Inflammatory macrophage treated with lipopolysaccharide for 1 hour (primary cell): ENCODE measurements at places on chromosomes 6 and 20.

- DNase-seq: no peak
Observed at GRCh38 chr20:40604416-40604815, 84.6 kb downstream of the MAFB start.

DNA sequence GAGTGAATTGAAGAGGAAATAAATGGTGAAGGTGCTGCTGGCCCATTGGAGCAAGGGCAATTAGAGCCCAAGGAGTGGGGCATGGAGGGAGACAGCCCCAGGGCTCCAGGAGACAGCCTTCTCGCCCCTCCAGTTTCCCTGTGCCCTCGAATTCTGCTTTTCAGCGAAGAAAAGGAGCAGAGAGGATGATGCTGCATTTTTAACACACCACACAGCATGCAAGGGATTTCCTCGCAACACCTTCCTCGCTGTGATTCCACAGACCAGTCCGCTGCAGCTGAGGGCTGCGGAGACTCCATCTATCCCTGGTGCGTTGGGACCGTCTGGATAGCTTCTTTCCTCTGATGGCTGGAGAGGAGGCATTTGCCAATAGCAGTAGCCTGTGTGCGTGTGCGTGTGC is 41.7 kb downstream of the PTCHD4 start:
- DNase-seq: no peak

GRCh38 chr6:110881546-110882273 is 7.1 kb downstream of the AMD1 start:
- DNase-seq: no peak

DNA sequence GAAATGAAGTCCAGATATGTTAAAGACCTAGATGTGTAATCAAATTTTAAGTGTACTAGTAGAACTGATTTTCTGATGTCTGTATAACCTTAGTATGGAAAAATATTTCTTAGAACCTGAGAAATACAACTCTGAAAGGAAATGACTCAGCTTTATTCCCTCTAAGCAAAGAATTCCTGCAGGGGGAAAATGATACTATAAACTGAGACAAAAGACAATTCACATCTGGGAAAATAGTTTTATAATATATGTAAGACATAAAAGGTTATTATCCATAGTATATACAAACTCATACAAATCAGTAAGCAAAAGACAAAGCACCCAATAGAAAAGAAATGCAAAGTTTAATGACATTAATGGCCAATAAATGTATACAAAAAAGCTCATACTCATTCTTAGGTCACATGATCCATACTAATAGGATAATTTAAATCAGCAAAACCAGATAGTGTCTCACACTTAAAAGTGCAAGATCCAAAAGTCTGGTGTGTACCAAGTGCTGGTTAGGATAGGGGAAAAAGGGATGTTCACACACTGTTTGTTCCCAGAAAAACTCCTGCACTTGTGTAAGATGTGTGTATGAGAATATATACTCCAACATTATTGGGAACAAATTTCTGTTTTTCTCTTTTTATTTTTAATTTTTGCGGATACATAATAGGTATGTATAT is 22.6 kb downstream of the RNF217 start:
- DNase-seq: no peak

DNA sequence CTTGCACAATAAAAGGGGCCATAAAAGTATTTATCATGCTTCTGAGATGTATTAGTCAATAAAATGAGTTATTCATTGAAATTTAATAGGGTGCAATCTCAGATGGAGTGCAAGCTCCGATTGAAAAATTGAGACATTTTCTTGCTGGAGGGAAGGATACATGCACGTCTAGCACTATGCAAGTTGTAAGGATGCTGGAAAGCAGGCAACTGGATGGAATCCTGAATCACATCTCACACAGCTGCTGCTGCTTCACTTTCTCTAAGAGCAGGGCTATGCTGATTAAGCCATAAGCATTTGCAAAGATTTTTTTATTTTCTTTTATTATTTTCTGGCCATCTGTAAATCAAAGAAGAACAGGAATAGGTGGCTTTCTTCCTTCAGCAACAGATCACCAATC is 308.8 kb upstream of the EPHA7 start:
- no peak for DNase-seq

DNA sequence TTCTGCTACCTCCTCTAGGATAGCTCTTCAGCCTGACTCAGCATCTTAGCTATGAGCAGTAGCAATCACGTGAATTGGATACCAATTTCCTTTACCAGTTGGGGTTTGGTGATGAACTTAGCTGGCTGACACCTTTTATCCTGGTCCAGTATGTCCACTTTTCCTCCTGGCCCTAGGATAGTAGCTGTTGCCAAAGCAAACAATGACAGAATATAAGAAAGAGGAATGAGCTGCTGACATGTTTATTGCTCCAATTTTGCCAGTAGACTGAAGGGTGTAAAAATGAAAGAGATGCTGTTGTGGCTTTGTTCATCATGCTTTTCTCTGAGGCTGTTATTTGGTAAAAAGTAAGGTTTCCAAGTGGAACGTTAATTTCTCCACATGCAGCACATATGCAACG is 168.3 kb upstream of the JAG1 start:
- DNase-seq: no peak

DNA sequence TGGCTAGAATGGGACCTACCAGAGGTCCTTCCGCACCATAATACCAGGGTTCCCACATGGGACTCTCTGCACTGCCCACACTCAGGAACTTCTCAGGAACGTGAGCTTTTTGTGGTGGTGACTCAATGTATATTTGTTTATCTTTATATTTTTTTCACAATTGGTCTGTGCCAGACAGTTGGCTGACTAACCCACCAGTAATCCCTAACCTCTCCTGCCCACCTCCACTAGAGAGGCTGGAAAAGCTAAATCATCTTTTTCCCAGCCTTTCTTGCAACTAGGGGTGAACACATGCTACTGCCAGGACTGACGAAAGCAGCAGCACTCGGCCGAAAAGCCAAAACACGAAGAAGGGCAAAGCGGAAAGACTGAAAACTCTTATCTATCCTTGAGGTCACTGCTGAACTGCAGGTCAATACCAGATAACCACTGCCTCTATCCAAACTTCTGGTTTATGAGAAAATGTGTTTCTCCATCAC is 112.9 kb downstream of the TRERF1 start:
- peak; percentile 70 for DNase-seq

DNA sequence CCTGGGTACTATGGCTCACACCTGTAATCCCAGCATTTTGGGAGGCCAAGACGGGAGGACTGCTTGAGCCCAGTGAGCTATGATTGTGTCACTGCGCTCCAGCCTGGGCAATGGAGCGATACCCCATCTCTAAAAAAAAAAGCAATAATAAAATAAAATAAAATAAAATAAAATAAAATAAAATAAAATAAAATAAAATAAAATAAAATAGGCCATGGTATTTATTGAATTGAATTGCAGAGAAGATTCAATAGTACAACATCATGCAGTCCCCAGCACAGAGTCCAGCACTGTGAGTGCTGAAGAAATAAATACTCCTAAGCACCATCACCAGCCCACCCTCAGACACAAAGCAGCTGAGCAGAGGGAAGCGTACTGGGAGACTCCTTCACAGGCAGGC is 144.7 kb downstream of the RALGAPA2 start:
- no peak for DNase-seq

- DNase-seq: no peak
Observed at GRCh38 chr6:139590206-139590605, 215.8 kb upstream of the CITED2 start.

DNA sequence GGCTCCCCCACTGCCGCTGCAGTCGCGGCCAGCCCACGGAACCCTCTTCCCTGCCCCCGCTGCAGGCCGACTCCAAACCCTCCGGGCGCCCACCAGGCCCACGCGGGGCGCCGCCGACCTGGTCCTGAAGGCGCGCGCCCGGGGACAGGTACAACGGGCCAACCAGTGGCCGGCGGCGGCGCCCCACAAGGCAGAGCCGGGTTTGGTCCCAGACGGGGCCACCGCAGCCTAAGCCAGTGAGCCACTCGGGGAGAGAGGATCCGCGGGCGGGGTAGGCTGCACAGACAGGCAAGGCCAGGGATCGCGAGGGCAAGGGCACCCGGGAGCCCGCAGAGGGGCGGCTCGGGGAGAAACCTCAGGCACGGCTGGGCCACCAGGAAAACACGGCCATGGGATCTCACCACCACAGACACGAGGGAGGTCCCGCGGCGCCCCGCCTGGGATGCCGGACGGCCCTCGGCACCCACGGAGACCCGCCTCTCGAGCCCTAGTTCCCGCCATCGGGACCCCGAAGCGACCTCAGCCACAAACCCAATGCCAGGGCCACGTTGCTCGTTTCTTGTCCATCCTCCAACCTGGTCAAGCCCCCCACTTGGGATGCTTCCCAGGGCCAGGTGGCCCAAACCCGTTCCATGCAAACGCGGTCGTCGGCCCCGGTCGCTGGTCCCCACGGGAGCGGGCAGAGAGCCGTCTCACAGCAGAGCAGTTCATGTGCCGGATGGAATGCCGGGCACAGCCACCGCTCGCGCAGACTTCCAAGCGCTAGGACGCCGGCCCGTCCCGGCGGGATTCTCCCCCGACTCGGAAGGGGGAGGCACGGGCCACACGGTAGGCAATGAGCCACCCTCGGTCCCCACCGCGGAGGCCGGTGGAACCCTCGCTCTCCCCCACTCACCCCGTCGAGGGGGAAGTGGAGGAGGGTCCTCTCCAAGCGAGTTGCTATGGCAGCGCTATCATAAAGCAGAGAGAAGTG is 1956.6 kb upstream of the DEFB115 start:
- DNase-seq: no peak
